SJCRH30 (cell line): ENCODE measurements at places on chromosomes 4 and X.

DNA sequence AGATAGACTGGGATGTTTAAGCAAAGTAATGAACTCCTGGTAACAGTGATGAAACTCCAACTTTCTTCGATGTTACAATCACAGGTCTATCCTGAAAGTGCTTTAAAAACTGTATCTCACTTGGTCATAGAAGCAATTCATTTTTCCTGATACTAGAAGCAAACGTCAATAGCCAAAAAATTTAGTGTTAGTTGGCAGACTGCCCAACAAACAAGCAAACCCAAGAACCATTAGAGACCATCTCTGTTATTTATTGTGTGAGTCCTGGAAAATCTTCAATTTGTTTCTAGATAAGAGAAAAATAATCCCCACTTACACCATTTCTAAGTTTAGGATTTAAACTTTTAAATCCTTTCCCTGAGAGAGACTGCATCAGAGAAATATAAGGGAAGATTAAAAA is 553.9 kb downstream of the INPP4B start:
- no peak for DNase-seq

DNA sequence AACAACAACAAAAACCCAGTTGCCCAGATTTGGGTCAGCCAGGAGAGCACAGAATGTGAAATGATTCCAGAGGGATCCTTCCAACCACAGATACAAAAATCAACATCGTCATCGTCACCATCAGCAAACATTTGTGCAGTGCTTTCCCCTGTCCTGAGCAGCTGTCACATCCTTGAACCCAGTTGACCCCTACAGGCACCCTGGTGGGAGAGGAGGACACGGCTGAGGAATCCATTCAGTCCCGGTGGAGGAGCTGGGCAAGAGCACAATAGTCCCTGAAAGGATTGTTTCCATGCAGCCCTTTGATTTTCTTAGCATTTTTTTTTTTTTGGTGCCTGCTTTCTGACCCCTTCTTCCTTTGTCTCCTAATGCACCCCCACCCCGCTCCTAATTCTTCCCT is 37.1 kb upstream of the STX18 start:
- peak; percentile 70 for DNase-seq

- no peak for DNase-seq
Observed at GRCh38 chr4:8493484-8493883, 52.9 kb downstream of the TRMT44 start.

GRCh38 chr4:85368932-85369331 is 106.0 kb upstream of the ARHGAP24 start:
- DNase-seq, result no peak

DNA sequence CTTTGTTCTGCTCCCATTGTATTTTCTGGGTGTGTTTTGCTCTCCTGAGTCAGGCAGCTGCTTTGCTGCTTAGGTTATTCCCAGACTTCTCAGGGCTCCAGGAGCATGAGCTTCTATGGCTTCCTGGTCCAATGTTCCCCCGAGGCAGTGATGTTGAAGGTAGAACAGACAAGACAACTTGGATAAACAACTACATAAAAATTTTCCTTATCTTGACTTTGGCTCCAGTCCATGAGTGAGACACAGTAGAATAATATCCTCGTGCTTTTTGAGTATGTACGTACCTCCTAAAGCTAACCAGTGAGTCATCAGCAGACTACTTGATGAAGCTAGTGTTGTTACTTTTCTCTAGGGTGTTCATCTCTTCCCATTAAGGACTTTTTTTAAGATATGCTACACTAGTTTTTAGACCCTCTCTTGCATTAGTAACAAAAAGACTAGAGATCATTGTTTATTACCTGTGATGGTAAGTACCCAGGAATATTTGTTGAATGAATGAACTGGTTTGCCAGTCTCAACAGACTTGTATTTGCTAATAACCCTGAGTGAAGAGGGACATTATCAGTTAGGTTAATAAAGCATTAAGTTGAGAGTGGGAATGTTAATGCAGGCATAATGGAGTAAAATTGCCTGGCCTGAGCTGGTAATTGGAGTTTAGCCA is 131.9 kb downstream of the FHIP1A start:
- DNase-seq, result no peak

GRCh38 chr4:56323327-56323726 is 64.0 kb downstream of the AASDH start:
- no peak for DNase-seq

- DNase-seq, result no peak
Observed at GRCh38 chr4:25670991-25671390, 15.3 kb downstream of the SLC34A2 start.

- DNase-seq, result no peak
Observed at GRCh38 chr4:26223155-26223554, 97.7 kb upstream of the RBPJ start.

DNA sequence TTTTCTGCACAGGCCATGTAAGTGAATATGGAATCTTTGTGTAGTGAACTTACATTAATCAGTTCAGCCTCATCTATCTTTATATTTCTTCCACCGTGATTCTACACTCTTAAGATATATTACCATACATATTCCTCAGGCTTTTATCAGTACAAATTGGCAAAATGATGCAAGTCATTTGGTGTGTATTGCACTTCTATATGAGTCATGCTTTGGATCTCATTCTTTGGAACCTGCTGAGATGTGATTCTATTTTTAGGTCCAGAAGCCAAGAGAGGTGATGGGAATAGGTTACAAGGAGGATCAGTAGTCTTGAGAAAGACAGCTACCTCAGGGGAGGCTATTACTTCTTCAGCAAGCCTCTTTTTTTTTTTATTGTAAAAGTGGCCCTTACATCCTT is 204.4 kb downstream of the ZNF330 start:
- no peak for DNase-seq

- DNase-seq, result no peak
Observed at GRCh38 chr4:104795264-104795939, 300.7 kb upstream of the CXXC4 start.

DNA sequence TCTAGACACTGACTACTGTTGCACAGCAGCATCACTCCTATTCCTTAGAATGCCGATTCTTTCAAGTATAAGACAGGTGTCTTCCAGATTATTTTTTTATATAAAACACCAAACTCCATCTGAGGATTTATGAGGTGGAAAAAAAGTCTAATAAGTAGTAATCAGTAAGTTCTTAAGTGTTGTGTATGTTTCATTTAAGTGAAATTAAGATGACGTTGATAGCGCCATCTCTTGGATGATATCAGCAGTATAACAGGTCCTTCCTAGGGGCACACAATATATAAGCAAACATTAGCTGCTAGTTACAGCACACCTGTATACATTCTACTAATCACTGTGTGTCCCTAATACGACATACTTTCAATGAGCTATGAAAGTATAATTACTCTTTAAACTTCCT is 99.6 kb upstream of the STS start:
- no peak for DNase-seq

GRCh38 chr4:7831330-7831729 is 108.3 kb downstream of the AFAP1 start:
- no peak for DNase-seq

DNA sequence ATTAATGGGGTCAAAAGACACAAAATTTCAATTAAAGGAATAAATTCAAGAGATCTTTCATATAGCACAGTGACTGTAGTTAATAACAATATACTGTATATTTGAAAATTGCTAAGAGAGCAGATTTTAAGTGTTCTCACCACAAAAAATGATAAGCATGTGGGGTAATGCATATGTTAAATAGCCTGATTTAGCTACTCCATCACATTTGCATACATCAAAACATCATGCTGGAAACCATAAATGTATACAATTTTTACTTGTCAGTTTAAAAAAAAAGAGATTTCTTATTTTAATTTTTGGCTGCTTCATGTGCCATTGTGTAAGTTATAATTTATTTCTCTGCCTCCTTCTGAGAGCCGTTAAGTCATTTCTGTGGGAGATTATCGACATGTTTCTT is 65.9 kb downstream of the FAM184B start:
- DNase-seq, result no peak

DNA sequence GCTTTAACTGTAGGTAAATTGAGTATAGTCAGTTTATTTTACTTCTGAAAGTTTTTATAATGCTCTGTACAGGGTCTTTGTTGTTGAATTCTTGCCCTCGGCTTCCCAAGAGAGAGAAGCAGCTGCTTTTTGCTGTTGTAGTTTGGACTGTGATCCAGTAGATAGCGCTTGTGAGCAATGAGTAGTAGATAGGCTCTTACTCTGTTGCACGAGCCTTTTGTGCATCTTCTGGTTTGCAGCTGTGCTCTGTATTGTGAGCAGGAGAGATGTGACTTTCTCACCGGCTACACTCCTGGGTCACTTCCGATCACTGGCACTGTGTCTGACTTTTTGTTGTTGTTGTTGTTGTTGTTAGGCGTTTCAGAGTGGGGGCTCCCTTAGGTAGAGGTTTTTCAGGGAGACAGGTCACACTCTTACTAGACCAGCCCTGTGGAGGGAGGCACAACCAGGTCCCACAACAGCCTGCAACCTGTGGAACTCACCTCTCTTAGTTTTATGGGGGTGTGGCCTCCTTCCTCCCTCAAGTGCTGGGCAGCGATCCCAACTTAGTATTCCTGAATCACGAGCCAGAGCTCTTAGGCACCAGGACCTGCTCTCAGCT is 822.1 kb upstream of the GALNTL6 start:
- peak; percentile 69 for DNase-seq

DNA sequence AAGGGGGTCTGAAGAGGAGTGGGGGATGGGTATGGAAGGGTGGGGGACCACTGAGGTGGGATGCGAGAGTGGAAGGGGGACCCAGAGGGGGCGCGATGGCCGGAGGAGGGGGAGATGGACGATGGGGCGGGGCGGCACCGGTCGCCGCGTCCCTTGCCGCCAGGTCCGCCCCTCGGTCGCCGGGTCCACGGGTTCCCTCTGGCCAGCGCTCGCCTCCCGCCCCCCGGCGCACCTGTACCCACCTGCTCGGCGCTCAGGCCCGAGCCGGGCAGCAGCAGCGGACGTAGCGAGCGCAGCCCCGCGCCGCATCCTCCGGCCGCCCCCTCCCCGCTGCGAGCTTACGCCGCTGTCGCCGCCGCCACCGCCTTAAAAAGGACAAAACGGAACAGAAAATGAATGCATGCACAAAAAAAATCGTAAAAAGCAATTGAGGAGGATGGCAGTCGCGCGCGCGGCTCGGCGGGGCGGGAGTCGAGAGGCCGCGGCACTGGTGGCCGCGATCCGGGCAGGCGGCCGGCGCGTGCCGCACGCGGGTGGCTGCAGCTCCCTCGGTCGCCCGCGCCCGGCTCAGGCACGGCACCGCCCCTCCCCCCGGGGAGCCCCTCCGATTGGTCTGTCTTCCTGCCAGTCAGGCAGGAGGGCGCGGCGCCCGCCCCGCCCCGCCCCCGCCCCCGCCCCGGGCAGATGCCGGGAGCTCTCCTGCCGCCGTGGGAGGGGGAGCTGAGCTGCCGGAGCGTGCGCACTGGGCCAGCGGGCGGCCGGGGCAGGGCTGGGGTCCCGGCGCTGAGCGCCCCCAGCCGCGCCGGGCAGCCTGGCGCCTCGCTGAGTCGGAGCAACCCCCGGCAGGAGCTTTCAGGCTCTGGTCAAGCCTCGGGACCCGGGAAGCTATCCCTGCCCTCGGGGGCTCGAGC is at the start of gene JAKMIP1:
Gene JAKMIP1 (minus strand): TSS at position 539 of the 911 bp plus-strand sequence. CDS start 87,699 bp downstream, outside the sequence.
- no peak for DNase-seq

- no peak for DNase-seq
Observed at GRCh38 chr4:146790515-146790914, 151.8 kb downstream of the POU4F2 start.

DNA sequence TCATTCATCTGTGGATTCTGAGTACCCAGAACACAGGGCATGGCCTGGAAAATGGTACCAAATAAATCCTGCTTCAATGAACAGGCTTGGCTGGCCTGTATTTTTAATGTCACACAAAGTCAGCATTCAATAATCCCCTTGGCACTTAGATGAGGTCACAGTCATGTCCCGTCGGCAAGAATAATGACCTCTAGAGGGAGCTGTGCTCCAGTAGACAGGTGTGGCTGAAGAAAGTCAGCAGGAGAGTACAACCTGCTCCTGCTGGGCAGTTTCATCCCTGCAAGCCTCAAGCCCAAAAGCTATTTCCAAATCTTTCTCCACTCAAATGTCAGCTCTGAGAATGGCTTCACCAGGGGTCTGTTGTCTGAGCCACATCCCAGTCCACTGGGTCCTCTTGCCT is 404.0 kb upstream of the F9 start:
- DNase-seq, result peak; percentile 12

- DNase-seq, result peak; percentile 87
Observed at GRCh38 chr4:38119668-38120385, 159.6 kb downstream of the PTTG2 start.

DNA sequence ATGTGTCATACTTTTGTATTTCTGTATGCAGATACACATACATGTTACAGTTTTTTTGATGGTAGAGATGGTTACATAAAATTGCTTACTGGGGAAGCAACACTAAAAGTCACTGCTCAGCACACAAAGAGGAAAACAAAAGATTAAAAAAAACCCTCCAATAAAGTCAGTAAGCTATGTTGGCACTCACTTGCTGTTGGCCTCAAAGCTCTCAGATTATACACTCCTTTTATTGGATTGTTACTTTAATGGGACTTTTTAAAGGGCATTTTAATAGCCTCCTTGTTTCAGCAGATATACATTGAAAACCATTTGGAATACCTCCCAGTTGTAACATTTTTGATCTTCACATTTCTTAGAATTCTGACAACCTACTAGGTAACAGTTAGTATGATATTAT is 222.0 kb upstream of the HHIP start:
- no peak for DNase-seq

DNA sequence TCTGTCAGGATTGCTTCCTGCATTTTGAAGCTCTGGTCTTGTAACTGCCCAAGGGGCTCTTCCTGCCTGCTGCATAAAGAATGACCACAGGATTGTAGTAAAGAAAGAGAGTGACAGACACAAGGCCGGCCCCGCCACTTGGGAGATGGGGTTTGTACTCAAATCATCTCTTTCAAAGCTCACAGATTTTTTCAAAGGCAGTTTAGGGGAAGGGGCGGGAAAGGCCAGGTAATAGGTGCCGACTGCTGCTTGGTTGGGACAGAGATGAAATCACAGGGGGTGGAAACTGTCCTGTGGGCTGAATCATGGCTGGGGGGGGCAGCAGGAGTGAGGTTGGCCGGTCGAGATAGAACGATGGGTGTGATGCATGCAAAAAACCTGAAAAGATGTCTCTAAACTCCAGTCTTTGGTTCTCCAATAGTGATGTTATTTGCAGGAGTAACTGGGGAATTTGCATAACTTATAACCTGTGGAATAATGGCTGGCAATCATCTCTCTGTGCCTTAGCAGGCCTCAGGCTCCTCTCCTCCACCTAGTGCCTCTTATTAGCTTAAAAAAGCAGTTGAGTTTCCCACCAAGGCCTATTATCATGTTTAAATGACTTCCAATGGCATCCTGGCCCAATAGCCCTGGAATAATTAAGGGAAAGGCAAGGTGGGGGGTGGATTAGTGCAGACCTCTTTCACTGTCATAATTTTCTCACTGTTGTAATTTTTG is 778.4 kb upstream of the FRG1 start:
- DNase-seq, result no peak

GRCh38 chr4:105613306-105613705 is 60.9 kb downstream of the ARHGEF38 start:
- DNase-seq, result no peak

GRCh38 chr4:126718136-126718535 is 914.6 kb upstream of the INTU start:
- no peak for DNase-seq
